ENCODE measurements at places on chromosomes 7 and 10.

- DNase-seq, result no peak
These were observed 6.3 kb downstream of the EN2 start for GRCh38 chr7:155464183-155464582.

DNA sequence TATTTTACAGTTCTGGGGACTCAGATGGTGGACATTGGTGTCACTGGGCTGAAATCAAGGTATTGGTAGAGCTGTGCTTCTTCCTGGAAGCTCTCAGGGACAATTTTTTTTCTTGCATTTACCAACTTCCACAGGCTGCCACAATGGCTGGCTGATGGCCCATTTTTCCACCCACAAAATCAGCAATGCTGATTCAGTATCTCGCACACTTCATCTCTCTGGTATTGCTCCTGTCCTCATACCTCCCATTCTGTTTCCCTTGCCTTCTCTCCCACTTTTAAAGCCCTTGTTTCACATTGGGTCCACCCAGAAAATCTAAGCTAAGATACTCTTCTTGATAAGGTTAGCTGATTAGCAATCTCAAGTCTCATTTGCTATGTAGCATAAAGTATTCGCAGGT lies 530.9 kb upstream of the POM121L12 start:
- DNase-seq, result no peak

DNA sequence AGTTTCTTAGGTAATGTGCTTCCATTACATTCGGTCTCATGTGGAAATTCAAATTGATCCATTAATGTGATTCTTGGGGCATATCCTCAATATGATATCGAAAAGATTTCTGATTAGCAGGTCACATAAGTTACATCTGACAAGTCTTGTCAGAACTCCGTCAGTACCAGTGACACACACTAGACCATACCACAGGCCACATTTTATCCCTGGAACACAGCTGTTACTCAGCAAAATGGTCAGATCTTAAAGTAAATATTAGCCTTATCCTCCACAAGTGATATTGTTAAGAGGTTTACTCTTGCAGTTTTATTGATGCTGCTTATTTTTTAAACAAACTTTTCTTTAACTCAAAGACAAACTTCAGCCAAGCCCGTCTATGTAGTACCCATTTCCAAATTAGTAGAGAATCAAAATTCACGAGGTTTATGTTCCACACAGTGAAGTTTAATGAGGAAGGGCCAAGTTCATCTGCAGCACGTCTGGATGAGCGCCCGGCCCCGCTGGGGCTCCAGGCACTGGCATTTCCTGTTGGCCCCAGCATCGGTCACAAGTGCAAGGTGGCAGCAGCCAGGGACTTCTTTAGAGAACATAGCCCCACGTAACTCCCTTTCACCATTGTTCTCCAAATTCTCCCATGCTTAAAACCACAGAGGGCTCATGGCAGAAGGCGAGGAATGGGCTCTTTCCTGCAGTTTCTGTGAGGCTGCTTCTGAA lies 132.2 kb downstream of the VIPR2 start:
- no peak for DNase-seq

DNA sequence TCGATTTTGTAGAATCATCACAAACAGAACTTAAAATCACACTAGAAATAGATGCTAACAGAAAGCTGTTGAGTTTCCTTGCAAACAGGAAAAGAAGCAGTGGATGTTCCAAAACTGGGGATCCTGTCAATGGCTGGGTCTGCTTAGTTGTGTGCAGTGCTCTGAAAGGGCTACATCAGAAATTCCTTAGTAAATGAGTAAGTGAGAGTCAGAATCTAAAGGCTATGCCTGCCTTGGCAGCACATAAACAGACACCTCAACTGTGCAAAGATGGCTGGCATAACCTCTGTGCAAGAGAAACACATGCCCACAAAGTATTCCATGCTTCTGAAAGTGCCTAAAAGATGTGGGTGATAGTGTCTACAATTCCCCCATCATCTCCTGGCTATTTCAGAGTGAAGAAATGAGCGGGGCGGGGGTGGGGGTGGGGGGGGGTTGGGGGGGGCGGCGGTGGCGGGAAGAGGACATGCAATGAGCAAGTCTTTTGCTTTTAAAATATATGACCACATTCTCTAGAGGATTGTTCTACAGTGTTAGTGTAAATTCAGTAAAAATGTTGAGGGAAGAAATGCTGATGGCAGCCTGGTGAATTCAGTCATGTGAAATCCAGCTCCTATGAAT lies 138.1 kb upstream of the LAMB4 start:
- DNase-seq, result no peak

GRCh38 chr7:2621061-2621828 lies 10.5 kb upstream of the TTYH3 start:
- DNase-seq, result no peak

DNA sequence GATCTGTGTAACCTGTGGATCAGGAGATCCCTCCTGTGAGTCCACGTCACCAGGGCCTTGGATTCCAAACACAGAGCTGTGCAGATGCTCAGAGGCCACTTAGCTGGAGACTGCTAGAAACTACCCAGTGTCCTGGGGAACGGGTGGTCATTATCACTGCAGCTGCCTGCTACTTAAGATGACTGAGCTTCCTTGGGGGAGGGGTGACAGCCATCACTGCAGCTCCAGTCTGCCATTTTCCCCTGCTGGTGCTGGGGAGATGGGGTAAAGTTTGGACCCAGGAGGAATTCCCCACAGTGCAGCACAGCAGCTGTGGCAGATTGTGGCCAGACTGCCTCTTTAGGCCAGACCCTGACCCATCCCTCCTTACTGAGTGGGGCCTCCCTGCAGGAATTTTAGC lies 78.8 kb upstream of the VOPP1 start:
- no peak for DNase-seq

GRCh38 chr10:28545967-28546644 lies 13.2 kb downstream of the WAC start:
- no peak for DNase-seq

- DNase-seq, result no peak
These were observed 220.0 kb downstream of the KIF20B start for GRCh38 chr10:89921403-89921802.

- DNase-seq, result no peak
These were observed 350.1 kb downstream of the KIF20B start for GRCh38 chr10:90051474-90051873.

GRCh38 chr7:149879766-149880637 lies 6.2 kb downstream of the ATP6V0E2 start:
- DNase-seq, result no peak

- no peak for DNase-seq
These were observed 25.9 kb downstream of the KNDC1 start for GRCh38 chr10:133185916-133186315.

GRCh38 chr10:63265222-63265617 lies 132.1 kb downstream of the NRBF2 start:
- DNase-seq, result peak; percentile 6

DNA sequence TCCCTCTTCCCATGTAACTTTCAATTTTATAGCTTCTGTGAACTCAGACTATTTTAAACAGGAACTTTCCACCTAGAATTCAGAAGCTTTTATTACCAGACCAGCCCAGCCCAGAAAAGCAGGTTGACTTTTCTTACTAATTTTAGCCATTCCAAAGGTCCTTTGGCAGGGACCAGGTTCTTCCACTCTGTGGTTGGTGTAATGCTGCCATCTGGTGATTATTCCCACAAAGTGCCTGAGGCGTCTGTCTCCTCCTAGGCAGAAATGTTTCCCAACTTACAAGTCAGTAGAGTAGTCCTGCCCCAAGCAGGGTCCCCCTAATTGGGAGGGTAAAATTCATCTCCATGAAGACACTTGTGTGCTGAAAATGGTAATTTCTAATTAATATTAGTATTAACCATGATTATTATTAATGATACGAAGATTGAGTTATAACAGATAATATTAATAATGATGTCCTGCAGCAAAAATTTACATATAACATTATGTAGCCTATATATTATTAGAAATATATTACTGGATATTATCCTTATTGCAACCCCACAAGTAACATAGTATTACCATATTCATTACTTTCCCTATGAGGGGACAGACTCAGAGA lies 53.0 kb upstream of the PPP1R17 start:
- no peak for DNase-seq

Data from stimulated activated CD8-positive, alpha-beta memory T cell treated with anti-CD3 and anti-CD28 coated beads, Interleukin-2, amount 100 ng/mL, for 1 hour (primary cell).